ENCODE measurements at places on chromosomes 5 and 9.

GRCh38 chr5:127667926-127668325 lies 19.0 kb downstream of the CTXN3 start:
- DNase-seq, result no peak

DNA sequence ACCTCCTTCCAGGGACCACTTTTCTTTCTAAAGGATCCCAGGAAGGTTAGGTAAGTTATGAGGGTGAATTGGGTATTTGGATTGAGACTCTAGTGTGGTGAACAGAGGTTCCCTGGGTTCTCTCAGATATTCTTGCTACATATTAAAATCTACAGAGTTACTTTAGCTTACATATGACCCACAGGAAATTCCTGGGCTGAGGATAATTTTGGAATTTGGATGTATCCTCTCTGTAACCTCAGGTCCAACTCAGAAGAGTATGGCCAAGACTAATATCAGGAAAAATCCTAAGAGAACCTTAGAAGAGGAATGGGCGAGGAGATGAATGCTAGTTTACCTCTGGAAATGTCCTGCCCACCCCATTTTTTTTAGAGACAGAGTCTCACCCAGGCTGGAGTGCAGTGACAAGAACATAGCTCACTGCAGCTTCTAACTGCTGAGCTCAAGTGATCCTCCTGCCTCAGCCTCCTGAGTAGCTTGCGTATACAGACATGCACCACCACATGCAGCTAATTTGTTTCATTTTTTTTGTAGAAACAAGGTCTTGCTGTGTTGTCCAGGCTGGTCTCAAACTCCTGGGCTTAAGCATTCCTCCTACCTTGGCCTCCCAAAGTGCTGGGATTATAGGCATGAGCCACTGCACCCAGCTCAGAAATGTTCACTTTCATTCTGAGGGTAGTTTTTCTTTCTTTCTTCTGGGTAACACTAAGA lies 196.4 kb downstream of the ARHGEF28 start:
- DNase-seq, result no peak

- no peak for DNase-seq
Measured at GRCh38 chr5:133525126-133525525, 87.2 kb downstream of the FSTL4 start.

GRCh38 chr5:132473019-132473531 lies 17.5 kb downstream of the IRF1 start:
- no peak for DNase-seq

- DNase-seq, result peak; percentile 92
Measured at GRCh38 chr9:111895996-111896941, at the start of gene UGCG. UGCG (plus strand) TSS chr9:111896814; CDS start chr9:111897216, 402 bp downstream.

DNA sequence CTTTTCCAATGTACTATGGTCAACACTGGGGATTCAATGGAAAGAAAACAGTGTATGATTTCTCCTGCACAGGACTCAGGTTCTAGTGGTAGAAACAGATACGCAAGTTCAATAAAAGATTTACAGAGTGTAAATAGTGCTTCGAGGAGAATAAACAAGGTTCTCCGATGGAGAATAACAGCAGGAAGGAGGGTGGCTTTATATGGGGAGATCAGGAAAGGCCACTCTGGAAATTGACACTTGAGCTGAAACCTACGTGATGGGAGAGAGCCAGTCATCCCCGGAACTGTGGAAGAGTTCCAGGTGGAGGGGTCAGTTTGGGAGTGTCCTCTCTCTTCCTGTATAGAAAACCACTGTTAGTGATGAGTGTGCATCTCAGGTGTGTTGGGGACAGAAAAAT lies 65.9 kb downstream of the GARNL3 start:
- no peak for DNase-seq

GRCh38 chr9:101254733-101255433 lies 129.9 kb downstream of the BAAT start:
- DNase-seq, result no peak

- peak; percentile 60 for DNase-seq
Measured at GRCh38 chr5:69276422-69277174, 41.9 kb downstream of the CDK7 start.

- DNase-seq, result peak; percentile 60
Measured at GRCh38 chr9:105359892-105360291, 87.9 kb upstream of the FSD1L start.

- peak; percentile 60 for DNase-seq
Measured at GRCh38 chr5:88792144-88792840, 90.7 kb downstream of the MEF2C start.

DNA sequence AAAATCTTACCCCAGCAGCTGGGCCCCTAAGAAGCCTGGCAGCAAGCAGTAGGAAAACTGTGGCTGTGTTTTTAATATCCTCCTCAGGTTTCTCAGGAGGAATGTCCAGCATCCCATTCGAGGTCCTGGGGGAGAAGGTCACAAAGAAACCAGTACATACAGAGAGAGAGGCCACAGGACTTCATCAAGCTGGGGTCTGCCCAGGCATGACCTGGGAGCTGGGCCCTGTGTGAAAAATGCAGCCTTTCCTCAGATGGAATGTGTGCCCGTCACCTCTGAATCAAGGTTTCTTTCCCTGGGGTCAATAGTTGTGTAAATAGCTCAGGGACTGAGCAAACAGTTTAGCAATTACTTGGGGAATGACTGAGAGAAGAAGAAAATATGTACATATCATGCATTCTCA lies 33.9 kb upstream of the RAD23B start:
- DNase-seq, result peak; percentile 29
